ENCODE measurements at places on chromosomes 5 and 9. TPM values are rescaled to one million over a fixed set of nuclear protein-coding genes. Genes with fewer than 3 reads are reported as not detected.

Gene PIGO
- 15.2 TPM for total RNA-seq

Gene CA9
- total RNA-seq, result not detected

Gene CDH9
- total RNA-seq, result not detected

Gene CPLANE1
- 18.1 TPM for total RNA-seq

GRCh38 chr5:180470966-180471582 lies 23.1 kb upstream of the CNOT6 start:
- DNase-seq, result peak; percentile 89

- DNase-seq, result no peak
These were observed 15.6 kb downstream of the RAB3C start for GRCh38 chr5:58598440-58598839.

DNA sequence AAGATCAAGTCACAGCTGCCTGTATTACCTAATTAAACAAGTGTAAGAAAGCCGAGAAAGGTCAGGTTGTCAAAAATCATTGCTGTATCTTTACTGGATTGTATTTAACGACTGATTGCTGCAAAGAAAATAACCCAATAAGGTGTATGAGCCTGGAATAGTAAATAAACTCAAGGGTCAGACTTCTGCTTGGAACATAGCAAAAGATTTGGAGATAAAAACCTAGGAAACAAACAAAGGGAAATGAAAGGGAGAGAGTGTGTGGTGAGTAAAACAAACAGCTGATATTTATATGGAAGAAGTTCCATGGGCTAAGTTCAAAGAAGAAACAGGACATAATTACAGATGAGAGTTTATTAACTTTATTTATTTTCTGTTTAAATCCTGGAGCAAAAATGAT lies 354.0 kb downstream of the TLR4 start:
- no peak for DNase-seq

- no peak for DNase-seq
These were observed 34.4 kb upstream of the SLC25A51 start for GRCh38 chr9:37938121-37938891.

GRCh38 chr5:178278358-178279023 lies 45.9 kb upstream of the PHYKPL start:
- DNase-seq, result no peak

DNA sequence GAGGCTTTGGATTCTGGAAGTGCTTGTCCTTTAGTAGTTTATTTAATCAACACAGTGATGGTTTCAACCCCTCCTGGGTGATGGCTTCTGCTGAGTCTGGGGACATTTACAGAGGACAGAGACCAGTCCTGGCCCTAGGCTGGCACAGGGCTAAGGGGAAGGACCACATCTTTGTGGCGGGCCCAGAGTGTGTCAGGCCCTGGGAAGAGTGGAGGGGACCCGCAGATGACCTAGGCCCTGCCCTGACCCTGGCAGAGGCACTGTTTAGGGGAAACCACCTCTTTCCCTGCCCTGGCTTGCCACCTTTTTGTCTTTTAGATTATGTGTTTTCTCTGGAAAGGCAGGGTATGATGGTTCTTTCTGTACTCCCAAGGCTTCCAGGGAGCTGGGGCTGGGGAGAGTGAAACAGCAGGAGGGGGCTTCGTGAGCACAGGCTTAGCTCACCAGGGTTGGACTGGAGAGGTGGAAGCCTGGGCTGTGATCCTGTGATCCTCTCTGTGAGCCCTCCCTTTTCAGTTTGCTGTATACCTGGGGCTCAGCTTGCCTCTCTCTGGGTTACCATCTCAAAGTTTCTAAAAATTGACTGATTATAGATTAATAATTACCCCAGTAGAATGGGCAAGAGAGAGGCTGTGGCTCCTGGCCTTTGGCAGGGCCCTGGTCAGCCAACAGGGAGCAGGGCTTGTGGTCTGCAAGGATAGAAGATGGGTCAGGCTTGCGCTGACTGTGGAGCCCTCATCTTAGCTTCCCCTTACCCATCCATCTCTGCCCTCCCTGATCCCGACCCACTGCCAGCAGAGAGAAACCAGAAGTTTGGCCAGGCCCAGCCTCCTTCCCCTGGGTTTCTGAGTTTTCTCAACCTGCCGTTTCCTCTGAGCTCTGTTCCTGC lies 1.7 kb upstream of the SYNPO start:
- DNase-seq, result no peak
